ENCODE measurements at places on chromosomes 12 and 14.
A peak's percentile ranks its signal among the peaks of the same experiment; 100 is the strongest.

DNA sequence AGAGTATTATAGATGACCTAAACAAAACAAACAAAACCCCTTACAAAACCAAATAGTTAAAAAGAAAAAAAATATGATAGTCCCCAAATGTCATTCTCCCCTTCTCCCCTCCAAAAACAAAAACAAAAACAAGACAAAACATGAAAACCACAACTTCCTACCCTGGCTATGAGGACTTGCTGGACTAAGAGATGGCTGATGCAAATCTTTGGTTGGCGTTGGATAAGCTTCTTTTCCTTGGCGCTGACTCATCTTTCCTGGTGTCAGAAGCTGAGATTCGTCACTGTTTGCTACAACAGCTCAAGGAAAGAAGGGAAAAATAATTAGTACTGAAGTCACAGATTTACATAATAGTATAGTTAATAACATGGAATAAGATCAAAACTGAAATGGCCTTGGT is 102.5 kb upstream of the BBS10 start:
- DNase-seq, result peak; percentile 53

DNA sequence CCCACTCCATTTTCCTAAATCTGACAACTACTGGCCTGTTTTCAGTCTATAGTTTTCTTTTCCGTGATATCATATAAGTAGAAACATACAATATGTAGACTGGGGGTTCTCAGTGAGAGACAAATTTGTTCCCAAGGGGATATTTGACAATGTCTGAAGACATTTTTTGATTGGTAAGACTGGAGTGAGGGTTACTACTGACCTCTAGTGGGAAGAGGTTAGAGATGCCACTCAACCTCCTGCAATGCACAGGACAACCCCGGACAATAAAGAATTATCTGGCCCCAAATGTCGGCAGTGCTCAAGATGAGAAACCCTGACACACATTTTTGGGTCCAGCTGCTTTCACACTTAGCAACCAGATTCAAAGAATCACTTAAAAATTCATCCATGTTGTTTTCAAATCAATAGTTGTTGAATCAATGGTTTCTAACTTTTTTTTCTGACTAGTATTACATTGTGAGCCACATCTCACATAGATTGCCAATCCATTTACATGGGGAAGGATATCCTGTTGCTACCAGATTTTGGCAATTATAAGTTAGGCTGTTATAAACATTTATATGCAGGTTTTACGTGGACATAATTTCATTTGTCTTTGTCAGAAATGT is 307.1 kb downstream of the RPL10L start:
- peak; percentile 1 for DNase-seq

DNA sequence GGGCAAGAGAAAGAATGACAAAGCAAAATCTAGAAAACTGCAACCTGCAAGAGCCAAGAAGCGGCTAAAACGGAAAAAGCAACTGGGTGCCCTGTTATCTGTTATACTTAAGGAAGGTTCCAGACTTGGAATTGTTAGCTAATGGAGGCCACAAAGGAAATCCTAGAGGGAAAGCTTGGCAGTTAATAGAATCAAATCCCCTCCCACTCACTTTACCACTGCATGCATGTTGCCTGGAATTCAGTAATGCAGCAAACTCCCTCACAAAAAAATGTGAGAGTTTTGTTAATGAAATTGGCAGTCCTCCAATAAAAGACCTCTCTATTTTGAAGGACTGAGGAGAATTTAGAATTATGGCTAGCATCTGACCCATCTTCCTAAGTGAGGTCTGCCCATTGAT is 164.2 kb upstream of the SOX5 start:
- DNase-seq, result no peak

DNA sequence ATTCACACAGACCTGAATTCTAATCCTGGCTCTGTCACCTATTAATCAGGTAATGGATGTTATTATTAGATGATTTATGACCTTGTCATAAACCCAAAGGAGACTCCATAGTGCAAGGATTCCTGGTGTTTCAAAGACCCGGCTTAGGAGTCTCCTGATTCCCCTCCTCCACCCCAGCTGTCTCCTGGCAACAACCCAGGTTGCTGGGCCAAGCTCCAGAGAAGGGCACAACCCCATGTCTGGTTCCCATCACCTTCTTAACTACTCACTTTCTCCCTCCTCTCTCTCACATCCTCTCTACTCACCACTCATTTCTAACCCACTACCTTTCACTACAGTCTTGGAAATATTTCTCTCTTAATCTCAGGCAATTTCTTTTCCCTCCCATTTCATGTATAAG is 41.6 kb downstream of the RHOJ start:
- no peak for DNase-seq

DNA sequence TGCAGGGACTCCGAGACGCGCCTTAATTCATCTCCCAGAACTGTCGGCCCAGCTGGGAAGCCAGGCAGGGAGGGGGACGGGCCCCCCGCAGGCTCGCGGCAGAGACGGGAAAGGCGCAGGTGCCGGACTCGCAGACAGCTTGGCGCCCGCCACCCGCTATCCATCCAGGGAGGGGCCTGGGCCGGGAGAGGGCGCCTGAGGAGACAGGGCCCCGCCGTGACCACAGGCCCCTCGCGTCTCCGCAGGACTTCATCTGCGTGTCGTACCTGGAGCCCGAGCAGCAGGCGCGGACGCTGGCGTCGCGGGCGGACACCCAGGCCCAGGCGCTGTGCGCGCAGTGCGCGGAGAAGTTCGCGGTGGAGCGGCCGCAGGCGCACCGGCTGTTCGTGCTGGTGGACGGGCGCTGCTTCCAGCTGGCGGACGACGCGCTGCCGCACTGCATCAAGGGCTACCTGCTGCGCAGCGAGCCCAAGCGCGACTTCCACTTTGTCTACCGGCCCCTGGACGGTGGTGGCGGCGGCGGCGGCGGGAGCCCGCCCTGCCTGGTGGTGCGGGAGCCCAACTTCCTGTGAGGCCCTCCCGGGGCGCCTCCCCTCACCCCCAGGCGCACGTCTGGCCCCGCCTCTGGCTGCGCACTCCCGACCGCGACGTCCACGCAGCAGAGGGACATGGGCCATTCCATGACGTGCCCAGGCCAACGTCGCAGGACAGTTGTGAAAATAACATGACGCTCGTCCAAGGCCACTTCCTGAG is 60.6 kb downstream of the LGMN start:
- DNase-seq, result no peak

DNA sequence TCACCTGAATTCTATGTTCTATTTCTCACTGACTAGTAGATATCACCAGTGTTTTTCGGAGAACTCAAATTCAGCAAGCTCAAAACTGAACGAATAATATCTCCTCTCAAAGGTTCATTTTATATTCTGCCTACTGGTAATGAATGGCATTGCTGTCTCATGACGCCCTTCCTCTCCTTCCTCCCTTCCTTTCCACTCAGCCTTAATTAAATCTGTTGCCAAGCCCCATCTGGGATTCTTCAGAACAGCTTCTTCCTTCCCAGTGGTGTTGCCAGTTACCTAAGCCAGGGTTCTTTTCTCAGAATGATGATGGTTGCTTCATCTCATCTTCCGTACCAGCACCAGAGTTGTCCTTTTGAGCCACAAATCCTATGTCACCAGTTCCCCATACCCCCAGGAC is 143.2 kb downstream of the SYNE2 start:
- no peak for DNase-seq

DNA sequence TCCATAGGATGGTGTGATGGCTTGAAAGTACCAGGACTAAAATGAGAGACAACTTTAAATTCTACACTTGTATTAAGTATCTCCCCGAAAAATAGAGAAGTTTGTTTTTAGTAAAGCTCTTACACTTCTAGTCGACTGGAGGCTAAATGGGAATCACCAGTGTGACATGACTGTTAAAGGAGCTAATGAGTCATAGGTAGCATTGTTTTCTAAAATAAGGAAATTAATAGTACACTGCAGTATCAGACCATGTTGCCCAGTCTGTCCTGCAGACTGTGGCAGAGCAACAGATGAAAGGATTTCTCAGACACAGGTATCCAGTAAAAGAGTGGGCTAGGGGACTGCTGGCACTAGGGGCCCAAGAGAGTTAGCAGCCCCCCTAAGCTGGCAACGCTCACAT is 140.1 kb downstream of the TMEM117 start:
- DNase-seq, result no peak

DNA sequence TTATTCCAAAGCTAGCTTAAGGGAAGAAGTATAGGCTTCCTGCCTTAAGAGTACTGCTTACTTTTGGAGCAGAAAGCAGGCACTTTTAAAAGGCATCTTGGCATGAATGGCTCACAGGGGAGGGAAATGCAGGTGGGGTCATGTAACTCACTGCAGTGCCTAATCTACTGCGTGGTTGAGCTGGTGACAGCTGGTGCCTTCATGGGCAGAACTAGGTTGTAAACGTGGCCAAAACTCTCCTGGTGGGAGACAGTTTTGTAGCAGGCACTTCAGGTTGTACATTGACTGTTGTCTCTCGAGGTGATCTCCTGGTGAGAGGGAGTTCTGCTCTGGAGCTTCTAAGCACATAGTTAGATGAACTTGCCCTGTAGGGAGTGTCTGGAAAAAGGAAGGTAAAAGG is 962.5 kb downstream of the DIO2 start:
- DNase-seq, result no peak

- peak; percentile 24 for DNase-seq
Observed at GRCh38 chr14:60249321-60250256, 568 bp downstream of the PPM1A start.

DNA sequence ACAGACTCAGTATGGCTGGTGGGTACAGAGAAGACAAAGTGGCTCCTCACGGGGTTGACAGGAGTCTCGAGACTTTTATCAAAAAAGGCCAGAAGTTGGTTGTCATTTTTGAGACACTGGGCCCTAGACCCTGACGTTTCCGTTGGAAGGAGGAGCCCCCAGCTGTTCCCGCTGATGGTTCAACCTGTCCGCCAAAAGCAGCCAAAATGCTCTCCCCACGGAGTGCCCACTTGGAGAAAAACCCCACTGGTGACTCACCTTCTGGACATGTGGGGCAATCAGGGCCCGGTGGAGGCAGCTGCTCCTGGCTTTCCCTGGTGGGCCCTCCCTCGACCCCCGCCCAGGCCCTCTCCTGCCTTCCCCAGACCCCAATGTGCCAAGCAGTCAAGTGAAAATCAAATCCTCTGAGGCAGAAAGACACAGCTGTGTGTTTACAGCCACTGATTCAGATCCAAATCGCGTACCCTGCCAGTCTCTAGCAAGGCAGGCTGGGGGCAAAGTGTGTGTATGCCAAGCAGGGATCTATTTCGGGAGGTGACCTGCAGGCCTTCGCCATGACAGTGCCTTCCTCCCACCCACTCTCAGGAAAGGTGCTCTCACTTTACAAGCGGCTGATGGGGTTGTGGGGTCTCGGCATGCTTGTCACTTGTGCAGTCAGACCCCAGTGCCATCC is 347.4 kb downstream of the DPF3 start:
- DNase-seq, result no peak
